Hepatocyte (in vitro differentiated cells): ENCODE measurements at places on chromosomes 3 and 15. TPM values are rescaled to one million over a fixed set of nuclear protein-coding genes. Genes with fewer than 3 reads are reported as not detected.
A peak's percentile ranks its signal among the peaks of the same experiment; 100 is the strongest.

DNA sequence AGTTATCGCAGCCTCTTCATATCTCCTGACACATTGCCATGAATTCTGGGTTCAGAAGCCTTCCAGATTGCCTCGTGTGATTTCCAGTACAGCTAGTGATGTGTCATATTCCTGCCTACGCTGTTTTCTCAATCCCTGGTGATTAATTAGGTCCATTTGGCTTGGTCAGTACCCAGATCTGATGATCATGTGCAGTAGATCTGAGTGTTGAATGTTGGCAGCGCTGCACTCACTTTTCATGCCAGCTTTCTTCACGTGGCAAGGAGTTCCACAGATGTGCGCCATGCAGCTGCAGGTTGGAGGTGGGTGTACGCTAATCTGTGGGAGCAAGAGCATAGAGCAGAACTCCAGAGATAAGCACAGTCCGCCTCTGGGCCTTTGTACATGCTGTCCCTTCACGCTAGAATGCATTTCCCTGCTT, 86.9 kb upstream of the COL6A5 start:
- no peak for DNase-seq

DNA sequence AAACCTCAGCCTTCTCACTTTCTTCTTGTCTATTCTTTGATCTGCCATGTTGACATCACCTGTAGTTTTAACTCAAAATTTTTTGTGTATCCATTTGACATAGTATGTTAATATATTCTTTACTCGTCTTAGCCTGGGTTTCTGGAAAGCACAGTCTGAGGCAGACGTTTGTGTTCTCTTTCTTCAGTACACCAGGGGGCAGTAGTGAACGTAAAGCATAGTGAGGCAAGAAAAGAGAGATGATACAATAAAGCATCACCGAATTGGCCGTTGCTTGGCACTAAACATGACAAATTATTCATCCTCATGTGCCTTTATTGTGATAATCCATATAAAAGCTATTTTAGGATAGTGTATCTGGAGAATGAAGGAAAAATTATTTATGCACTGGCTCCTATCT, 141.0 kb upstream of the MYRIP start:
- peak; percentile 65 for DNase-seq

GRCh38 chr3:99859825-99860224, 42.2 kb downstream of the CMSS1 start:
- peak; percentile 41 for DNase-seq

- no peak for DNase-seq
Measured at GRCh38 chr15:48802257-48802656, 8.6 kb downstream of the CEP152 start.

- peak; percentile 66 for DNase-seq
Measured at GRCh38 chr3:10983219-10983916, 9.2 kb upstream of the SLC6A1 start.

DNA sequence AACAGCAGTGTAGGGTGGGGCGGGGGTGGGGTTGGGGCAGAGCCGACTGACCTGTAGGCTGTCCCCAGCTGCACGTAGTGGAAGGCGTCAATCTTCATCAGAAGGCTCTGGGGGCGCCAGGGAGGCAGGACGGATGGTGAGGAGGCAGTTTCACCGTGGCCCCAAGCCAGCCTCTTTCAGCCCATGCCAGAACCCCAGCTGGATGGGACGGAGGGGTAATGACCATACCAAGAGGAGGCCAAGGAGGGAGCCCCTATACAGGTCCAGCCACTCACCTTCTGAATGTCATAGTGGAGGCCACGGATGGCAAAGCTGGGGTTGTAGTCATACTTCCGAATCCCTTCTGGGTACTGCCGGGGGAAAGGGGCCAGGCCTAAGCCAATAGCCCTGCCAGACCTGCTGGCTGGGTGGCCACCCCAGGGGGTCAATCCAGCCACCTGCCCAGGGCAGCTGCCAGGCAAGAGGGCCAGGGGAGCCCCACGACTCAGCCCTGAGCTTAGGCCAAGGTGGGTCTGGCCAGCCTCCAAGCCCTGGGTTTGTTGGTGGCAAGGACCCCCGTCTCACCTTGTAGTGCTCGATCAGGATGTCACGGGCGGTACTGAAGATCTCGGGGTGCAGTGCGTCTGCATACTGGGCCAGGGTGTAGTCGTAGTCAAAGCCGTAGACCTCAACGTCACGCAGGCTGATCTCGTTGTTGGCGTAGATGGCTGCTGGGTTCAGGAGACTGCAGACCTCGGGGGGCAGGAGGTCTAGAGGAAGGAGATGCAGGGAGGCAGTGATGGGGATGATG, 4.9 kb downstream of the NT5DC2 start:
- no peak for DNase-seq

- DNase-seq, result no peak
Measured at GRCh38 chr3:59121346-59122144, 71.7 kb upstream of the CFAP20DC start.

DNA sequence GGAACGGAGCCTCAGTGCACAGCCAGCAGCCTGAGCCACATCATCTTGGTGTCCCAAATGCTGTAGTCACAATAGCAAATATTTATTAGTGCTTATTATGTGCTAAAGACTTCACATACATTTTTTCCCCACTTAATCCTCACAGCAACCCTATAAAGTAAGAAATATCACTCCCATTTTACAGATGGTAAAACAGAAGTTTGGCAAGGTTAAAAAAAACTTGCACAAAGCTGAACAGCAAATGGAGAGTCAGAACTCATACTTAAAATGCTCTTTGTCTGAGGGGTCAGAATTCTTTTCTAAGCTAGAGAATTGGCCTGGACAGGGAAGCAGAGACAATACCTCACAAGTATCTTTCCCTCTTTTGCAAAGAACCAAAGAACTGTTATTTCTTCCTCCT, 30.9 kb upstream of the THRB start:
- no peak for DNase-seq

Gene BCL2A1
- polyA plus RNA-seq, result 8.4 and 11.1 TPM in 2 replicates

Gene ALDH1A2
- polyA plus RNA-seq, result 3.0 and 7.2 TPM in 2 replicates

Gene ARL13B
- 6.2 and 11.1 TPM in 2 replicates for polyA plus RNA-seq

Gene CHRNA7
- polyA plus RNA-seq, result 3.0 and 5.4 TPM in 2 replicates

Gene EFCC1
- polyA plus RNA-seq, result 0.11 and 0.50 TPM in 2 replicates
